ENCODE measurements at places on chromosomes 3 and 15. TPM values are rescaled to one million over a fixed set of nuclear protein-coding genes. Genes with fewer than 3 reads are reported as not detected.

Gene CCR1
- 0.81 TPM for total RNA-seq

Gene GOLGA6L25
- not detected for total RNA-seq

Gene TM4SF1
- total RNA-seq: 1.3 TPM

Gene LRRIQ4
- 0.16 TPM for total RNA-seq

All from hair follicle dermal papilla cell (primary cell).